GF-D8 (cell line): ENCODE measurements at places on chromosomes 1 and 21.

- DNase-seq, result no peak
Measured at GRCh38 chr1:8412183-8412831, 94.4 kb downstream of the SLC45A1 start.

DNA sequence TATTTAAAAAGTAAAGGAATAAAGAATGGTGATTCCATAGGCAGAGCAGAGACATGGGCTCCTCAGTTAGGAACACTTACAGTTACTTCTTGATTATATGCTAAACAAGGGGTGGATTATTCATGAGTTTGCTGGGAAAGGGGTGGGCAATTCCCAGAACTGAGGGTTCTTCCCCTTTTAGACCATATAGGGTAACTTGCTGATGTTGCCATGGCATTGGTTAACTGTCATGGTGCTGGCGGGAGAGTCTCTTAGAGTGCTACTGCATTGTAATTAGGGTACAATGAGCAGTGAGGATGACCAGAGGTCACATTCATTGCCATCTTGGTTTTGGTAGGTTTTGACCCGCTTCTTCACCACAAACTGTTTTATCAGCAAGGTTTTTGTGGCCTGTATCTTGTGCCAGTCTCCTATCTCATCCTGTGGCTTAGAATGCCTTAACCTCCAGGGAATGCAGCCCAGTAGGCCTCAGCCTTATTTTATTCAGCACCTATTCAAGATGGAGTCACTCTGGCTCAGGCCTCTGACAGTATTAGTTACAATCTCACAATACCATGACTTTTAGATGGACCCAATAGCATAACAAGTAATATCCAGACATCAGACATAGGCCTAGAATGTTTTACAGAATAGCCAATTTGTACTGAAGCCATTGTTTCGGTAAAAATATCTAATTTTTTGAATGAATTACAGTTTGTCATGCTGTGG is 106.8 kb downstream of the ZBTB18 start:
- no peak for DNase-seq

DNA sequence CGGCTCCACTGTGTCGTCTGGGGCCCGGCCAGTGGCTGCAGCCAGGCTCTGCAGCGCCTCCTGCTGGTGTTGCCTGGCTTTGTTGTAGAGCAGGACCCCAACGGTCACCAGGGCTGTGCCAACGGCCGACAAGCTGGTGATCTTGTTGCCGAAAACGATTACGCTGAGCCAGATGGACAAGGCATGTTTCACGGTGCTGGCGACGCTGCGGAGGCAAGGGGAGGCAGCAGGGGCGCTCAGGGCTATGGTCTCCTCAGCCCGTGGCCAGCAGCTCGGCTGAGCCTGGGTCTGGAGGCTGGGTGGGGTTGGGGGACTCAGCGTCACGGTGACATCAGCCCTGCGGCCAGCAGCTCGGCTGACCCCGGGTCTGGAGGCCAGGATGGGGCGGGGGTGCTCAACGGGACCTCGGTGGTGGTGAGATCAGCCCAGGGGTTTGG is 7.0 kb upstream of the CDK11B start:
- no peak for DNase-seq

DNA sequence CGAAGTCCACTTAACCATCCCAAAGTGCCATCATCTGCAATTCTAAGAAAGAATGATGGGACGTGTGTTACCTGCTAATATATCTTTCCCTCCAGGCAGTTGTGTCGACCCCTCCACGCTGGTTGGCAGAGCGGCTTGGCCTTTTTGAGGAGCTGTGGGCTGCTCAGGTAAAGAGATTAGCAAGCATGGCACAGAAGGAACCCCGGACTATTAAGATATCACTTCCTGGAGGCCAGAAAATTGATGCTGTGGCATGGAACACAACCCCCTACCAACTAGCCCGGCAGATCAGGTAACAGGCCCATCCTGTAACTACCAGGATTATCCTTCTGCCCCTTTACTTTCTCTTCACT is 520 bp downstream of the TARS2 start:
- no peak for DNase-seq

- no peak for DNase-seq
Measured at GRCh38 chr1:156097499-156098178, 15.4 kb upstream of the MEX3A start.

GRCh38 chr21:20647607-20648006 is 350.6 kb upstream of the NCAM2 start:
- DNase-seq, result no peak
